Stimulated activated CD8-positive, alpha-beta memory T cell treated with anti-CD3 and anti-CD28 coated beads, Interleukin-7, amount 100 ng/mL, for 1 hour (primary cell): ENCODE measurements at places on chromosomes 2 and 18.

DNA sequence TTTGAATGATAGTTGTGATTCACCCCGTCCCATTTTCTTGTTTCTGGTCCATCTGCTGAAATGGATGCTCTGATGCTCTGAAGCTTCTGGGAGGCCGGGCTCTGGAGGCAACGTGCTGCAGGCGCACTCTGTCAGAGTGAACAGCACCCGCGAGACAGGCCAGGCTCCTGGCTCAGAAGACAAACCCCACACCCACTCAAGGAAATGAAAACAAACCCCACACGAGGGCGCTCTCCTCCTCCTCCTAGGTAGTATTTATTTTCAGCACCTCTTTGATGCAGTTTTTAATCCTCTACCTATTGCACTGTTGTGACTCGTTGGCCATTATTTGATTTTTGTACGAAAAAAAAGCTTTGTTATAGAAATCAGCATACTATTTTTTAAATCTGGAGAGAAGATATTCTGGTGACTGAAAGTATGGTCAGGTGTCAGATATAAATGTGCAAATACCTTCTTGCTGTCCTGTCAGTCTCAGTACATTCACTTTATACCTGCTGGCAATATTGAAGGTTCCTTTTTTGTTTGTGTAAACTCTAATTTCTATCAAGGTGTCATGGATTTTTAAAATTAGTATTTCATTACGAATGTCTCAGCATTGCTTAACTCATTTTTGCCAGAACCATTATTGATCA, 10.3 kb upstream of the CHST10 start:
- DNase-seq, result peak; percentile 47

GRCh38 chr2:18149660-18150246, 271.3 kb downstream of the KCNS3 start:
- no peak for DNase-seq

DNA sequence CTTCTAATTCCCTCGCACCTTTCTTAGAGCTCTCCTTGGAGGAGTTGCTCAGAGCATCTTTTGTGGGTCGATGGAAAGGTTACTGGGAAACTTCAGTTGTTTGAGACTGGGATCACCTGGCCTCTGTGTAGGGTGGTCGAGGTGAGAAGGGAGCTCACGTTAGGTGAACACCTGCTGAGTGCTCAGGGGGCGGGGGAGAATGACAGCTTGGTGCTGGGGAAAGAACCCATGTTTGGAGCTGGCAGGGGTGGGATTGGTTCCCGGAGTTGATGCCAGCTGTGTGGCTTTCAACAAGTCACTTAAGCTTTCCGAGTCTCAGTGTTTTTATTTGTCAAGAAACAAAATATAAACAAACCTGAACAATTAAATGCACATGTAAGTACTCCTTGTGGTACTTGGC, 122.3 kb downstream of the GLI2 start:
- no peak for DNase-seq

DNA sequence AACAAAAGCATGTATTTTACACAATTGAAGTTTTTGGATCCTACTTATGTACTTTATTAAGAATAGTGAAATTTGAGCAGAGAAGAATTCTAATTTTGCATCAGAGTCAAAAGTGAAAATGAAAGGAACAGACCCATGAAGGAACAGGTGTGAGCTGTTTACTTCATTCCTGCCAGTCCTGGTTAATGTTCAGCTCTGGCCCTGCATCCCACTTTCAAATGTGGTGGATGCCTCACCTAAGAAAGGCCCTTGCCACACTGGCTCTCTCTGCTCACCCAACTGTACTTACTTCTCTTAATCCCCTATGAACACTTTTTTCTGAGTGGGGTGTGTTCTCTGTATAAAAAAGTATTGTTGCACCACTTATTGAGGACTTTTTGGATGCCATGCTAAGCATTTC, 22.2 kb downstream of the FAM110C start:
- DNase-seq, result no peak

DNA sequence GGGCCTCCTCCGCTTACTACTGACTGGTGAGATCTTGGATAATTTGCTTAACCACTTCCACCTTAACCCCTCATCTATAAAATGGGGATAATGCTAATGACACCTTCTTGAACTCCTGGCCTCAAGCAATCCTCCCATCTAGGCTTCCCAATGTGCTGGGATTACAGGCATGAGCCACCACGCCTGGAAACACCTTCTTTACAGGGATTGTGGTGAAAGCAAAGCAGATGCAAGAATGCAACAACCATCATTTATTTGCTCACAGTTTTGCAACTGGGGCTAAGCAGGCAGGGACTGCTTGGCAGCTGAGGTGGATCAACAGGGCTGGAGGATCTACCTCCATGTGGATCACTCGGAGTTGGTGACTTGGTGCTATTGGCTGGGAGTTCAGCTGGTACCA, 76.2 kb upstream of the ZNF532 start:
- DNase-seq, result no peak

DNA sequence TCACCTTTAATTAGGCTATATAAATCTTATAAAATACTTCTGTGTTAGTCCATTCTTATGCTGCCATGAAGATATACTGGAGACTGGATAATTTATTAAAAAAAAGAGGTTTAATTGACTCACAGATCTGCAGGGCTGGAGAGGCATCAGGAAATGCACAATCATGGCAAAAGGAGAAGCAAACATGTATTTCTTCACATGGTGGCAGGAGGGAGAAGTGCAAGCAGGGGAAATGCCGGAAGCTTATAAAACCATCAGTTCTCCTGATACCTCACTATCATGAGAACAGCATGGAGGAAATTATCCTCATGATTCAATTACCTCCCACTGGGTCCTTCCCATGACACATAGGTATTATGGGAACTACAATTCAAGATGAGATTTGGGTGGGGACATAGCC, 504.4 kb downstream of the RIT2 start:
- no peak for DNase-seq

DNA sequence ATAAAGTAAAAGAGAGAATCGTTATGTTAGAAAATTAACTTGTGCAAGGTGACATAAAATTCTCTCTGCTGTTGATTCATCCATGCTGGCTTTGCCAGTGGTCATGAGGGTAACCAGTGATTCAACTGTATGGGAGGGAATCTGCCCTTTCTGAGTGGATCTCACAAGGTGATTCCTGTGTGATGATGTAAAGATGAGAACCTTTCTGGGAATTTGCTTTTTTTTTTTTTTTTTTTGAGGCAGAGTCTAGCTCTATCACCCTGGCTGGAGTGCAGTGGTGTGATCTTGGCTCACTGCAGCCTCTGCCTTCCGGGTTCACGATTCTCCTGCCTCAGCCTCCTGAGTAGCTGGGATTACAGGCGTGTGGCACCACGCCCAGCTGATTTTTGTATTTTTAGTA, 23.3 kb downstream of the RAB31 start:
- DNase-seq, result no peak

DNA sequence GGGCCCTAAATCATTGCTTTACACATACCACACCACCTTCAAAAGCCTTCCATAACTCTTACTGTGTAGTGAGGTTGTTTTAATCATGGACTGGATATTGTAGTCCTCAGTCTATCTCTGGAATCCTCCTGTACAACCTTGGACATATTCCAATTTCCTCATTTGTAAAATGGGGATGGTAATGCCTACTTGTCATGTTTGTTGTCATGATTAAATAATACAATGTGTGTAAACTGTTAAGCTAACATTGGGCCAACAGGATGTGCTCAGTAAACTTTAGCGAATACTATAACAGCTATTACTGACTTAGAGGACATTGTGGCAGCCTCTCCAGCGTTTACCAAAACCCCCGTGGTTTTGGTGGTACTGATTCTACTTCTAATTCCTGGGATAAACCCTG, 74.7 kb upstream of the PTPRM start:
- no peak for DNase-seq

DNA sequence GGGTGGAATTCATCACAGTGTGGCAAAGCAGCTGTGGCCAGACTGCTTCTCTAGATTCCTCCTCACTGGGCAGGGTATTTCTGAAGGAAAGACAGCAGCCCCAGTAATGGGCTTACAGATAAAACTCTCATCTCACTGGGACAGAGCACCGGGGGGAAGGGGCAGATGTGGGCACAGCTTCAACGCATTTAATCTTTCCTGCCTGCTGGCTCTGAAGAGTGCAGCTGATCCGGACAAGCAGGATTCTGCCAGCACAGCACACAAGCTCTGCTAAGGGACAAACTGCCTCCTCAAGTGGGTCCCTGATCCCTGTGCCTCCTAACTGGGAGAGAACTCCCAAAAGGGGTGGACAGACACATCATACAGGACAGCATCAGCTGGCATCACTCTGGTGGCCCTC, 779.9 kb upstream of the CNTNAP5 start:
- no peak for DNase-seq

- no peak for DNase-seq
These were observed 93.5 kb downstream of the FAM124B start for GRCh38 chr2:224308272-224308911.

DNA sequence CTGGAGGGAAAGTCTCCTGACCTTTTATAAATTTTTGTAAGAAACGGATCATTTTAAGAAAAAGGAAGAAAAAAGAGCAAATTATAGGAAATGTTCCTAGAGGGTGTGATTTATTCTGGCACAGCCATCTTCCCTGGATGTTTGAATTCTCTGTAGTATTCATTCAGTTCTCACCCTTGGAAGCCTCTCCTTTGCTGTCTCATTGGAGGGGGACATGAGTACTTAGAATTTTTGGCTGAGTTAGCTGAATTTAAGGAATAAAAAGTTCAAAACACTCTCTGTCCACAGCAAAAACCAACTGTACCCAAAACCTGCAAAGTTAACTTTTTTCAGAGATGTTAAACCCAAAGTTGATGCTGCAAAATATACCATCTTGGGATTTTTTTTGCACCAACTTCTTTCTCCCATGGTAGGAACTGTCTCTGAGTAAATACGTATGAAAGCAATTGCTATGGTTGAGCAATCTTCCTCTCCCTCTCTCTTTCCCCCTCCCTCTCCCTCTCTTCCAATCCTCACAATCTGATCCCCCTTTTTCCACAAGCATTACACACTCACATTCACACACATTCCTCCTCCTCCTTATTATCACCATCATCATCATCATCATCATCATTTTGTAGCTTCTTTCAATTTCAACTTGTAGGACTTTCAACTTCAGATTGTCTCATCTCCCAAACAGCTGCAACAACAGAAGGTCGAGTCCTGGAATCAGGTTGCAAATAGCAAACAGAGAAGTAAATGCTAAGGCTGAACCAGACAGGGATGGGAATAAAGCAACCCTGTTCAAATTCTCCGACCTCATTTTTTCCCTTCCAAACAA, 183.7 kb downstream of the GFPT1 start:
- no peak for DNase-seq

DNA sequence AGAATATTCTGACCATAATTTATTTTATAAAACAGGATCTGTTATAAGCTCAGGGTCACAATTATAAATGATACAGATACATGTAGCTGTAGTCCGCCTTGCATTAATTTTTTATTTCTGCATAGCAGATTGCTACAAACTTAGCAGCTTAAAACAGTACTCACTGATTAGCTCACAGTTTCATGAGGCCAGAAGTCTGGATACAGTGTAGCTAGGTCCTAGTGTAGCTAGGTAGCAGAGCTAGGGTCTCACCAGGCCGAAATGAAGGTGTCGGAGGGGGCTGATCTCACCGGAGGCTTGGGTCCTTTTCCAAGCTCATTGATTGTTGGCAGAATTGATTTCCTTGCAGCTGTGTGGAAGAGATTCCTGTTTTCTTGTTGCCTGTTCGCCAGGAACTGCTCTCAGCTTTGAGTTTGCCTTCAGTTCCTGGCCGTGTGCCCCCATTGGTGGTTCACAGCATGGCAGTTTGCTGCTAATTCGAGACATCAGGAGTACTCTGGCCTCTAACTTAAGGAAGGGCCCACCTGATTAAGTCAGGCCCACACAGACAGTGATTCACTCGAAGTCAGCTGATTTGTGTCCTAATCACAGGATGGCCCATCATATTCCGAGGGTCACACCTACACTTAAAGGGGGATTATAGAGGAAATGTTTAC, 18.4 kb downstream of the NAPG start:
- no peak for DNase-seq

DNA sequence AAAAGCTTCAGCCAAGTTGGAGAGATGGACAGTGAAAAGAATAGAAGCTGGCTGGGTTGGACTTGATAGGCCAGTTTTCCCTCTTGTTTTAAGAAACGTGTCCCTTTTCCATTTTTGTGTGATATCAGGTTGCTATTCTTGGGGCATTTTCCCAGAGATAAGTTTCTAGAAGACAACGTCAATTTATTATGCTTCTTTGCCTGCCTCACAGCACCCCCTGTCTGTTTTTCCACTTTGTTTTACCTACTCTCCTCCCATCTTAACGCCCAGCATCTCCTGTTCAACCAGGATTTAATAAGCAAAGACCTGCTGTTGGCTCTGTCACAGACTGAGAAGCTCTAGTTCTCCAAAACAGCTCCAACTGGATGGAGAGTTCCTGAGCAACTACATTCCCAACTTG, 317.8 kb upstream of the ZNF521 start:
- DNase-seq, result no peak

- no peak for DNase-seq
These were observed 23.9 kb downstream of the DCC start for GRCh38 chr18:52363861-52364260.

GRCh38 chr2:9158786-9159779, 47.5 kb upstream of the ASAP2 start:
- no peak for DNase-seq

GRCh38 chr2:199147216-199147615, 310.5 kb downstream of the SATB2 start:
- no peak for DNase-seq

- DNase-seq, result no peak
These were observed 15.6 kb upstream of the CXCR4 start for GRCh38 chr2:136133586-136133985.

- DNase-seq, result no peak
These were observed 29.6 kb upstream of the KCNG3 start for GRCh38 chr2:42523341-42523740.

DNA sequence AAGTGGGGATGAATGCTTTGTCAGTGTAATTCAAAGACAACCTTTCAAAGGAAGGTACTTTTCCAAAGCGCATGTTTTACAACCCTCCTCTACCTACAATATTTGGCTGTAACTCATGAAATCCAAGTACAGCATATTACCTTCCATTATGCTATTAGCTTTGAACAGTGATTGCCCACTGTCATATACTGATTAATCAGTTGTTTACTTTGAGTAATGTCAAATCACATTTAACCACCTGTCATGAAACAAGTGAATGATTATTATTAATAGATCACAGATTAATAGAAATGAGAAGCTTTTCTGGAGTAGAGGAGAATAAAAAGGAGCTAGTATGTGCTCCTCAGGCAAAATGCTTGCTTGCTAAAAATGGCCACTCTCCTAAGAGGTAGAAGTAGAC, 150.5 kb upstream of the SMAD7 start:
- DNase-seq, result no peak

DNA sequence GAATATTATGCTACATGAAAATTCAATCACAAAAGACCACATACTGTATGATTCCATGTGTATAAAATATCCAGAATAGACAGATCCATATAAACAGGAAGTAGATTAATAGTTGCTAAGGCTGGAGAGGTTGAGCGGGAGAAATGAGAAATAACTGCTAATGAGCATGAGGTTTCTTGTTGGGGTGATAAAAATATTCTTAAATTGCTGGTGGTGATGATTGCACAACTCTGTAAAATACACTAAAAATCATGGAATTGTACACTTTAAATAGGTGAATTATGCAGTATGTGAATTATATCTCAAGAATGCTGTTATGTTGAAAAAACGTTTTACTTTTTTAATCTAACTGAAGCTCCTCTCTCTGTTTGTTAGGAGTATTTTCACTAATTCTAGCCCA, 101.8 kb upstream of the CREB1 start:
- no peak for DNase-seq
